ENCODE measurements at places on chromosomes 1 and 21. TPM values are rescaled to one million over a fixed set of nuclear protein-coding genes. Genes with fewer than 3 reads are reported as not detected.

MYOM3 gene
- 0.14 TPM for total RNA-seq

GPR161 gene
- total RNA-seq: 8.3 TPM

UBL4B gene
- total RNA-seq: not detected

CD160 gene
- not detected for total RNA-seq

ZBTB17 gene
- total RNA-seq: 37.0 TPM

MROH9 gene
- total RNA-seq: 0.43 TPM
